ENCODE measurements at places on chromosomes 13 and 19.

DNA sequence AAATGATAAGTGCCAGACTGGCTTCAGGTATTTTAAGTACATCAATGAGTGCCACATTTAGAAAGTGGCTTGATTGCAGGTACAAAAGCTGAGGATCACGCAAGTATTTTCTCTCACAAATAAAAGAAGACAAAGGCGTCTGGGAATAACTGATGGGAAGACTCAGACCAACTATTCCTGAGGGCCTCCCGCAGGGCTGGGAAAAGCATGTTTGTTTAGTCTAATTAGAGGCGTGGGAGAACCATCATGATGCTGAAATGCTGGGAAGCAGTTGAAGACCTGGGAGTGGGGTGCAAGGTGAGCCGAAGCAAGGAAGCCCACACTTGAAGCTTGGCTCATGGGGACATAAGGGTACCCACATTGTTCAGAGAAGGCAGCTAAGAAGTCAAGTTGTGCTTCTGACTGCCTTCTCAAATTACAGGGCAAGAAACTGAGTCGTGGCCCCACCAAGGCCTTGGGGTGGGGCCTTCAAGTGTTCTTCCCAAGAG lies 536.0 kb downstream of the MYO16 start:
- DNase-seq, result no peak

DNA sequence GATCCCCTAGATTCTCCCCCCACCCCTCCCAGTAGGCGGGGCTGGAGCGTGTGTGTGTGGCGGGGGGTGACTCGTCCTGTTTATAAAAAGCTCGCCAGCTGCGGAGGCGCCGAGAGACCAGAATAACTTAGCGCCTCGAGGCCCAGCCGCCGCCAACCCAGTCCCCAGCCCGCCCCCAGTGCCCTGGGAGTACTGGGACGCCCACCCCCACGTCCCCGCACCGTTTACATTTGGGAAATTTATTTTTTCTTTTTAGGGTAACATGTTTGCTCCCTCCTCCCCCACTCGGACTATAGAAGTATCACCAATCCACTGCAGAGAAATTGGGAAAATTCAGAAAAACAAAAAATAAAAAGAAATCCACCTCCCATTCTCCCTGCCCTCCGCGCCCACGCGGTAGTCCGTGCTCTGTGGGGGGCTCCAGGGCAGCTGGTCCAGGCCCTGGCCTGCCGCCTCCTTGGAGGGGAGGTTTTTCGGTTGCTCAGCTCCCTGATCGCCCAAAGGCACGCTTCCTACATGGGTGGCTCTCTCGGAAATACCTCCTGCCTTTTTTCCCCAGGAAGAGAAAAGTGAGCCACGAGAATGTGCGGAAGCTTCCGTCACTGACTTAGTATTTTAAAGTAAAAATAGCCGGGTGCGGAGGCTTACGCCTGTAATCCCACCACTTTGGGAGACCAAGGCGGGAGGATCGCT lies 1.5 kb upstream of the RAB3A start:
- peak; percentile 72 for DNase-seq

DNA sequence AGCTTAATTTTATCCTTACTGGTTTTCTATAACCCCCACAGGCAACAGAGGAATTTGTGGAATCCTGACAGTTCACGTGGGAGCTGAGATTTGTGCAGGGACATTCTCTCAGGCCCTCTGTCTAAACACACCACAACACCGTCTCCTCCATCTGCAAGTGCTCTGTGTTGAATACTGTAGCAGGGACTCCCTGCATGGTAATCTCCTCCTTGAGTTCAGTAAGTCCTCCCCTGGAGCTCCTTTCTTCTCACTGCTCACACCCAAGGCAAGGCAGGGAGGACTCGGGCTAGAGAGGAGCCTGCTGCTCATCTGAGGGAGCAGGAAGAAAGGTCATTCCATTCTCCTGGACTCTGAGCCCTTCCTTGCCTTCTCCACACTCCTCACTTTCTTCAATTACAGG lies 348.2 kb downstream of the KCTD12 start:
- DNase-seq, result no peak

GRCh38 chr19:48511800-48512503 lies at the start of gene LMTK3:
LMTK3 (minus strand) TSS chr19:48511835; CDS start chr19:48511576, 259 bp downstream.
- peak; percentile 82 for DNase-seq

GRCh38 chr13:20151016-20151415 lies 9.8 kb downstream of the GJA3 start:
- DNase-seq, result no peak

DNA sequence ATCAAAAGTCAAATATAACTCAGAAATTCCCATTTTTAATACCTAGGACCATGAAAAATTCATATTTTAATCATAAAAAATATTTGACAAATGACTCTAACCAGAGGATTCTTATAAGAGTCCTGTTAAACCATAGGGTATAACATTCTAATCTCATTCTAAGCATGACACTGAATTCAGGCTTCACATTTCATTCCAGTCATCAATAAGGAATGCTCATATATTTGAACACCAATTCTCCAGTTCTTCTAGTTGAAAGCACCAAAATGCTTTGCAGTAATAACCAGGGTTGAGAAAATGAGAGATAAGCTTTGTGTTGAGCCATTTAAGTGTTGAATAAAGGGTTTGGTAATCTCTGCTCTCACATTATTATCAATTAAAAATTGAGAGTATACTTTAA lies 147.5 kb downstream of the VWA8 start:
- no peak for DNase-seq

DNA sequence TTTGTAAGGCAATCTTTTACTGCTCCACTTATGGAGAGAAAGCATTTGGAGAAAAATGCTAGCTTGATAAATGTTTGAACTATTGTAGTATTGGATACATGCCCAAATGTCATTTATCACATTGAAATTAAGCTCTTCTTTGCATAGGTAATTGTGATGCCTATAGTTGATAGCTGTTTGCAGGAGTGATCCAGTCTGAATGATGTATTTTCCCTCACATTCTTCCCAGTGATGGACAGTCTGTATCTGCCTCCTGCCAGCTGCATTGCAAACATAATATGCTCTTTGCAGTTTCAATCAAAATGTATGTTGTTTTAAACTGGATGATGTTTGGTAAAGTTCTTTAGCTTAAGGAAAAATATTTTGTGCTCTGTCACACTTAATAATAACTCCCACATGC lies 89.8 kb downstream of the EDNRB start:
- no peak for DNase-seq

DNA sequence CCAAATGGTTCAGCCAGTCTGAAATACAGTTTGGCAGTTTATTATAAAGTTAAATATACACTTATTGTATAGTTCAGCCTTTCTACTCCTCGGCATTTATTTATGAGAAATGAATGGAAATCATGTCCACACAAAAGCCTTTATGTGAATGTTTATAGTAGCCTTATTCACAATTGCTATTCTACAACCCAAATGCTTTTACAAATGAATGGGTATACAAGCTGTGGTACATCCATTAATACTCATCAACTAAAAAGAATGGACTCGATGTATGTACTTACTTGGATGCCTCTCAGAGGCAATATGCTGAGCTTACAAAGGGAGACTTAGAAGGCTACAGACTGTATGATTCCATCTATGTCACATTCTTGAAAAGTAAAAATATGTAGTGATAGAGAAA lies 150.7 kb downstream of the NBEA start:
- no peak for DNase-seq

DNA sequence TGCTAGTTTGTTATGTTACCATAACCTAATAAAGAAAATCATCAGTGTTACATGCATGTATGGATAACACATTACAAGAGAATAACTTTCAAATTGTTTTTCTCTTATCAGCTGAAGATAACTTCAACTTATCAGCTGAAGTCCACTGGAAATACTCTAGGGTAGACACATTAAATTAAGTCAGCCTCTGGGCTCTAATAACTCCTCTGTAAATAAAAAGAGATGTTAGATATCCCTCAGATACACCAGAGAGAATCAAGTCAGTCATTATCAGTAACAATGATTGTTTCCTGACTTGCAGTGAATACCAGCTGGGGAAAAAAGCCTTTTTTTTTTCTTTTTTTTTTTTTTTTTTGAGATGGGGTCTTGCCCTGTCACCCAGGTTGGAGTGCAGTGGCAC lies 1.6 kb upstream of the KBTBD7 start:
- no peak for DNase-seq

- no peak for DNase-seq
Measured at GRCh38 chr19:37936886-37937285, 29.9 kb downstream of the SIPA1L3 start.

DNA sequence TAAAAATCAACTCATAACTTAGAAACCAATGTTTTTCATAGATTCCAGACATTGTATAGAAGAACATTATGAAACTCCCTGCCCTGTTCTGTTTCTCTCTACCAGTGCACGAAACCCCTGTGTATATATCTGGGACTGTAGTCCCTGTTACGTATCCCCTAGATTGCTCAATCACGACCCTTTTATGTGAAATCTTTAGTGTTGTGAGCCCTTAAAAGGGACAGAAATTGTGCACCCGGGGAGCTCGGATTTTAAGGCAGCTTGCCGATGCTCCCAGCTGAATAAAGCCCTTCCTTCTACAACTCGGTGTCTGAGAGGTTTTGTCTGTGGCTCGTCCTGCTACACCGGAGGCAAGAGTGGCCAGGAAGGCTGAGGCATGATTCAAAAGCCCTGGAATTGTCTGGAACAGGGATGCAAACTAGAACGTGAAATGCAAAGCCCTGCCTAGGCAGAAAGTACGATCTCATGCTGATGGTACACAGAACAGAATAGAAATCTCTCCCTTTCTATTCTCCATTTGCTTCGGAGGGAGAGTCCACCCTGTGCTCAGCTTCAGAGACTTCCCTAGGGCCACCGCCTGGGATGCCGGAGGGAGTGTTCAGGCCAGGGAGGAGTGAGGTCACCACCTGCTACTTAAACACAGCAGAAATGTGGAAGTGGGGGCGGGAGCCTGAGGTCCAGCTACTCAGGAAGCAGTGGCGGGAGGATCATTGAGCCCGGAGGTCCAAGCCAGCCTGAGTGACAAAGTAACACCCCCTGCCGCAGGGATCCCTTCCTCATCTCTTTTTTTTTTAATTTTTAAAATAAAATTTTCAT lies 758 bp upstream of the ZNF888 start:
- no peak for DNase-seq

GRCh38 chr13:23059173-23059572 lies 121.6 kb upstream of the SGCG start:
- no peak for DNase-seq

DNA sequence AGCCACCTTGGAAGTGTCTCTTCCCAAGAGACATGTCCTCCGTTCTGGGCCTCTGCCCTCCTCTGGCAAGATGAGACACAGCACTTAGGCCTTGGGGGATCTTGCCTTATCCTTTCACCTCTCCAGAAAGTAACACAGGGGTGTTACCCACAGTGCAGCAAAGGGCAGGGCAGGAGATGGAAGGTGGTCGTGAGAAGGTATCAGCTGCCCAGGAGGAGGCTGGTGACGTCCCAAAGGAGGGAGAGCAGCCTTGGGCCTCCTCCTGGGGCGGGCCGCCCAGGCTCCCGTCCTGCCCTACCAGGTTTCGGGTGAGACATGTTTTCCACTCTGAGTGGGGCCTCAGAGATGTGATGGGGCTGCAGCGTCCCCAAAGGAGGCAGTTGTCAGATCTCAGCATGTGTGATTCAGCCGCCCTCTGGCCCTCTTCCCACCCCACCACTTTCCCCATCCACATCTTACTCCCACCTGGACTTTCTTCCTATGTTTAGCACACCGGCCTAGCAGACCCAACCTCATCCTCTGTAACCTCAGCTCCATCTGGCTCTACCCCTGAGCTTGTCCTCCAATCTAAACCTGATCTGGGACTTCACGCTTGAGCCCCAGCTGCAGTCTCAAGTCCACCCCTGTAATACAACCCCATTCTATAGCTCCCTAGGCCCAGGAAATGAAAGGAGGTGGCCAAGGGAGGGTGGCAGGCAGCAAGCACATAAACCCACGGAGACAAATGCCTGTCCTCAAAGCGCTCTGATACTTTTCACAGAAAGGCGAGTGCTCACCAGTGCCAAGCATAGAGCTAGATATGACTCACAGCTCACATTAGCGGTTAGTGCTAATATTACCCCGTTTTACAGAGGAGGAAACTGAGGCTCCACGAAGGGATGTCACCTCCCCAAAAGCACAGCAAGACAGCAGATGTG lies 9.3 kb downstream of the POU2F2 start:
- DNase-seq, result peak; percentile 86

GRCh38 chr19:1827566-1828278 lies 15.6 kb upstream of the ATP8B3 start:
- DNase-seq, result no peak

GRCh38 chr13:57716295-57716694 lies 84.8 kb downstream of the PCDH17 start:
- DNase-seq, result no peak

- peak; percentile 71 for DNase-seq
Measured at GRCh38 chr19:33795370-33796163, 1.1 kb upstream of the KCTD15 start.

DNA sequence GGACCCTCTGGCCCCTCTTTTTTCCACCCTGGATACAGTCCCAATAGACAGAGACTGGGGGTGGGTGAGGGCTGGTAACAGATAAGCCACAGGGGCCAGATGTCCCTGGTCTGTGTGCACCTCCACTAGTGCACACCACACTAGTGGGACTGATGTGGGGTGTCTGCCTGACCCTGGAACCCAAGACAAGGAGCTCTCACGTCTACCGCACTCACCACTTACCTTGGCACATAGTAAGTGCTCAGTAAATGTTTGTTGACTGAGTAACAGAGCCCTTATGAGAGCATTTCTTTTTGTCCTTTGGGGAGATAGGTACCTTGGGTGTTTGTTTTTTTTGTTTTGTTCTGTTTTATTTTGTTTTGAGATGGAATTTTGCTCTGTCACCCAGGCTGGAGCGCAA lies 23.1 kb upstream of the ZNF414 start:
- DNase-seq, result no peak

DNA sequence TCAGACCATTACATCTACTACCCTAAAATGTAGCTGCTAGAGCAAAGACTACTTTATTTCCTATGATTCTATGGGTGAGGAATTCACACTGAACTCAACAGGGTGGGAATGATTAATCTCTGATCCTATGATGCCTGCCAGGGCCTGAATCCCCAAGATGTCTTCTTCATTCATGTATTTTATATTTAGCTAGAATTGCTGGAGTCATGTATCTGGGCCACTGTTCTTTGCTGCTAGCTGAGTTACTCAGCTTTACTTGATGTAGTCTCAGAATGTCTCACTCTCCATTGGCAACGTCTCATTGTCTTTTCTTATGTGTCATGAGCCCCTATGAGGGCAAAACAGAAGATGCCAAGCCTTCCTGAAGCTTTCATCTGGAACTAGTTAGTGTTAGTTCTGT lies 21.1 kb downstream of the ZNF582 start:
- no peak for DNase-seq

GRCh38 chr19:9857920-9858746 lies 23.0 kb downstream of the PIN1 start:
- no peak for DNase-seq

GRCh38 chr19:49422407-49423070 lies 702 bp downstream of the PTH2 start:
- peak; percentile 70 for DNase-seq
